IgD-negative memory B cell (primary cell): ENCODE measurements at places on chromosomes 3 and 15. TPM values are rescaled to one million over a fixed set of nuclear protein-coding genes. Genes with fewer than 3 reads are reported as not detected.

METTL6 gene
- polyA plus RNA-seq, result 12.3 TPM

TMIE gene
- polyA plus RNA-seq, result not detected

NRG4 gene
- polyA plus RNA-seq, result not detected

SLC24A5 gene
- not detected for polyA plus RNA-seq

STRIT1 gene
- not detected for polyA plus RNA-seq

PDE8A gene
- 3.3 TPM for polyA plus RNA-seq

SRGAP3 gene
- 0.24 TPM for polyA plus RNA-seq

ANKRD34C gene
- polyA plus RNA-seq, result not detected
